ENCODE measurements at places on chromosomes 16 and 17. TPM values are rescaled to one million over a fixed set of nuclear protein-coding genes. Genes with fewer than 3 reads are reported as not detected.

PKMYT1 gene
- 1.6 TPM for total RNA-seq

DNA sequence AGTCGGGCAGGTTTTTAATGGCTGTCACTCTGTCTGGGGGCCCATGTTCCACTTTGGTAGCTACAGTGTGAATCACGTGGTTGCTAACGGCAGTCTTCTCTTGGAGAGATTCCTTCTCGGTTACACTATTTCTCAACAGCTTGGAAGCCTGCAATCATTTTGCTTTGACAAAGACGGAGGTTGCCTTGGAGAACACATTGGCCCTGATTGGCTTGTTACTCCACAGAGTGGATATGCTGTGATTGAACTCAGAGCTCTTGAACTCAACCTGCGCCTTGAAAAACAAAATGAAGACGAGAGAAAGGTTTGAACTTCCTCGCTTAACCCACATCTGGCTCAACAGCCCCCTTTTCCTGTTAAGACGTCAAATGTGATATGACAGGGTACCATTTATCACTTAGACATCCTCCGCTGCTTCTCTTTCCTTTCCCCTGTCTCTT is 218.9 kb downstream of the MAF start:
- no peak overlapping the region for H3K27ac ChIP-seq
- H3K36me3 ChIP-seq = no peaks in the 10 kb centered on the region
- H3K27me3 ChIP-seq = no peaks in the 10 kb centered on the region
- no peak overlapping the region for H3K4me3 ChIP-seq
- H3K4me1 ChIP-seq = peaks cover 5% of the 10 kb centered on the region
- no peak for DNase-seq

DNA sequence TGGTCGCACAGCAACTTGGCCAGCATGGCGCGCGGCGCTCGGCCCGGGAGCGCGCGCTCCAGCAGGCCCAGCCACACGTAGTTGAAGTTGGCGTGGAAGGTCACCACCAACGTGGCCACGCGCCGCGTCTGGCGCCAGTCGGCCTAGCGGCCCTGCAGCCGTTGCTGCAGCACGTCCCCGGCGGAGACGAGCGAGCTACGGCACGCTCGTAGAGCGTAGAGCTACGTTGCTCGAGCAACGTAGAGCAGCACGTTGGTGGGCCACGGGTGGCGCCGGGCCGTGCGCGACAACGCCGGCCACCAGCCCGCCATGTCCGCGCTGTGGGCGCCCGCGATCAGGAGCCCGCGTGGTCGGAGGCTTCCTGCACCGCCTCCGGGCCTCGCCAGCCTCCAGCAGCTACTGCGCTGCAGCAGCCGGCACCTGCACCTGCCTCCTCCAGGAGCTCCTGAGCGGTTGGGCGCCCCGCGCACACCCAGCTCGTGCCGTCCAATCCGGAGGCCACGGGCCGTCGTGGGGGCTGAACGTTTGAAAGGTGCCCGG is 13.4 kb upstream of the SULT1A1 start:
- H3K27ac ChIP-seq = peak overlapping the region; percentile 10
- no peaks in the 10 kb centered on the region for H3K36me3 ChIP-seq
- no peak for DNase-seq
- no peaks in the 10 kb centered on the region for H3K4me1 ChIP-seq
- H3K4me3 ChIP-seq = peak overlapping the region; percentile 40
- H3K27me3 ChIP-seq = no peaks in the 10 kb centered on the region

DNA sequence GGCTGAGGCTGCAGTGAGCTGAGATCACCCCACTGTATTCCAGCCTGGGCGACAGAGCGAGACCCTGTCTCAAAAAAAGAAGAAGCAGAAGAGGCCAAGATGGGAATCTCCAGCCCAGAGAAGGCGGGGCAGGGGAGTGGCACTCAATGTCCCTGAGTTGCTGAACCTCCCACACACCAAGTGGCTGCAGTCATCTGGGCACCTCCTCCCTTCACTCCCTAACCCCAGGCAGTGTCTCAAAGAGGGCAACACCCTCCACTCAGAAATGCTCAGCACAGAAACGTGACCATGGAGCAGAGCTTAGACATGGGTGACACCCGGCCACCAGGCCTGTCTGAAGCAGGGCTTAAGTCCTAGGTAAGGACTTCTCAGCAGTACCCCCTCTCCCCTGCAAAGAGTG is 36.3 kb upstream of the BCAR1 start:
- H3K4me3 ChIP-seq = no peak overlapping the region
- H3K36me3 ChIP-seq = peaks cover 4% of the 10 kb centered on the region
- no peaks in the 10 kb centered on the region for H3K4me1 ChIP-seq
- no peak for DNase-seq

All from tibial nerve (tissue), 4 donors.